ENCODE measurements at places on chromosomes 13 and 19.
A peak's percentile ranks its signal among the peaks of the same experiment; 100 is the strongest.

DNA sequence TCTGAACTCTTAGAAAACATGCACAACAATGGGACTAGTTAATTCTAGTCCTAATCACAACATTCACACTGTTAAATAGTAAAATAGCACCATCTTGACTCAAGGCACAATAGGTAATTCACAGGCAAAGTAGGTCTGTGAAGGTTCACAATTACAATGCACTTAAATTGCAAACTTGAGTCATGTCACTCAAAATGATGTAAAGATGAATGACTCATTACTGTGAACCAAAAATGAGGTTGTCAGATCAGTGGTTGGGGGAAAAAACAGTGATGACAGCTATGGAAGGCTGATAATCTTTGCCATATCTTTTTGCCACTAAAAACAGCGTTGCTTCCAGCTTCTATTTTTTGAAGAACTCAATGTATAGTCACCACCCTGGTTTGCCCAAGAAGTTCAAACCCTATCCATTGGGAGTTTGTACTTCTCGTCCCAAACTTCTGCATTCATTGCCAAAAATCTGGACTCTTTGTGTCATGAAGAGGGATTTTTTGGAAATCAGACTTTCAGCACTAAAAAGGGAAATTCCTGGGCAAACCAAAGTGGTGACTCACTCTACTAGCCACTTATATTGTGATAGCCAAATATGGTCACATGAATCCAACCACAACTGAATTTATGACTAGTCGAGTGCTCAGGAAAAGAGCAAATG lies 200.9 kb upstream of the TMTC4 start:
- DNase-seq: no peak

- no peak for DNase-seq
Measured at GRCh38 chr19:55446060-55446459, 3.0 kb upstream of the SHISA7 start.

DNA sequence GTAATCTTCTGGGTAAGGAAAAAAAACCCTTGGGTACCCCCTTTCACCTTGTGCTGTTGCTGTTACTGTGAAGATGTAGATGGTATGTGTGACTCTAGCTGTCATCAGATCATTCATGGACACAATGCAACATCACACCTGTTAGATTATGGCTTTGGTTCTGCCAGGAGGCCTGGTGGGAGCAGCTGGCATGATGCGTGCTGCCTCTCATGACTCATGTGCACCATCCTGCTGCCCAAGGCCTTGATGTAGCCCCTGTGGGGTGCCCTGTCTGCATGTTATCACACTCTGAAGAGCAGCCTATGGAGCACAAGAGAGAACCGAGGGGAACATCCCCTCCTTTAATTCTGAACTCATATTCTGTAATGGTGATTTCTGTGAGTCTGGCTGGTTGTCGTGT lies 57.7 kb upstream of the TEX29 start:
- DNase-seq: no peak

GRCh38 chr13:66888698-66889097 lies 341.4 kb downstream of the PCDH9 start:
- DNase-seq: peak; percentile 6

GRCh38 chr13:57045826-57046546 lies 94.7 kb upstream of the PRR20A start:
- peak; percentile 2 for DNase-seq

DNA sequence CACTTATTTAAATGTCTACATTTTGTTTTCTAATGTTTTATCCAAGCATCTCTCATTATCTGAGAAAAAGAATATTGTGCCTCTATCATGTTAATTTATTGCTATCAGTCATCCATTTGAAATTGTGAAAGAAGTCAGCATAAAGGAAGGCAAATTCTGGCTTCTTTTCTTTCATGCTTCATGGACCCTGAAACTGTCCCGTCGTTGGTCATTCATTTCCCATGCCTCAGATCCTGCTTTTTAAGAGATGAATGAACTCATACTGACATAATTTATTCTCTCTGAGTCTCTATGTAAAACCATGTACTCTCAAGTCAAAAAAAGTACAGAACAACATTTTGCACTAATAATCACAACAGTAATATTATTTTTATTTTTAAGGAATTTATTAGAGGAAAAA lies 2512.0 kb downstream of the PCDH9 start:
- DNase-seq: no peak

Data from HuH-7 (cell line).